ENCODE measurements at places on chromosomes 16 and 17.
A peak's percentile ranks its signal among the peaks of the same experiment; 100 is the strongest.

DNA sequence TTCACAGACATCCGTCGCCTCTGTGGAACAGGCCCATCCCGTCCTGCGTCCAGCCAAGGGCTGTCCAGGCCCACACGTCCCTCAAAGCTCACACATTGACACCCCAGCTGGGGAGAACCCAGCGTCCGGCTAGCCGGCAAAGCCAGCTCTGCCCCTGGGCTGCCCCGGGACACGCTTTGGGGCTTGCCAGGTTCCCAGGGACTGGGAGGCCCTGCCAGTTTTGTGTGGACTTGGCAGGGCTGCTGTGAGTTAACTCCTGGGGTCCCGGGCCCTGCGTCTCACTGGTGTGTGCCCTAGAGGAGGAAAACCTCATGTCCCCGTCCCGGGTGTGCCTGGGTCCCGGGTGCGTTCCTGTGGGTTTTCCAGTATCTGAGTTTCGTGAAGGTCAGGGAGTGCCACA lies 6.3 kb downstream of the SOX8 start:
- DNase-seq, result no peak

GRCh38 chr17:13643180-13643579 lies 41.5 kb upstream of the HS3ST3A1 start:
- DNase-seq, result no peak

- no peak for DNase-seq
These were observed 6.3 kb upstream of the USP31 start for GRCh38 chr16:23155445-23156049.

- DNase-seq, result peak; percentile 31
These were observed 729 bp downstream of the ADORA2B start for GRCh38 chr17:15945527-15946191.

DNA sequence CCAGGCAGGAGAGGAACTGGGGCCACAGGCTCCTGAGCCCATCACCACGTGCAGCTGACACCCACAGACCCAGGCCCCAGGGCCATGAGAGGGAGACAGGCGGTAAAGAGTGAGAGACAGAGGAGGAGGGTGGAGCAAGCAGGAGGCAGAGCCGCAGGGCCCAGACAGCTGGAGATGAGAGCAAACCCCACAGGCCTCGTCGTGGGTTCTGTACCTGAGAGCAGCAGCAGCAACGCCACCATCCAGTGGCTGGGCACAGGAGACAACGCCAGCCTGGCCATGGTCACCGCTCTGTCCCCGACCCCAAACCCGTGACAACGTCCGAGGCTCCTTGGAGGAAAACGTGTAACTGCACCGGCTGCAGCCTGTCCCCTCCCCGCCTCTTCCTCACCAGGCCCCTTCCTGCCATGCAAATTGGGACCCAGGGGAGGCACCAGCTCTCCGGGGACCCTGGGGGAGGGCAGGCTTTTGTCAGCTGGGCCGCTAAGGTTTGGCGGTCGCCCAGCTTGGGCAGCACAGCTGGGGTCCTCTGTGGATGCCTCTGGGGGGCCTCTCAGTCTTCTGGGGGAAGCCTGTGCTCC lies at the start of gene CD79B:
Gene CD79B, minus strand, starts transcription at position 351 of the 581 bp plus-strand sequence. Its CDS starts 70 bp downstream, at position 281.
- DNase-seq, result no peak

DNA sequence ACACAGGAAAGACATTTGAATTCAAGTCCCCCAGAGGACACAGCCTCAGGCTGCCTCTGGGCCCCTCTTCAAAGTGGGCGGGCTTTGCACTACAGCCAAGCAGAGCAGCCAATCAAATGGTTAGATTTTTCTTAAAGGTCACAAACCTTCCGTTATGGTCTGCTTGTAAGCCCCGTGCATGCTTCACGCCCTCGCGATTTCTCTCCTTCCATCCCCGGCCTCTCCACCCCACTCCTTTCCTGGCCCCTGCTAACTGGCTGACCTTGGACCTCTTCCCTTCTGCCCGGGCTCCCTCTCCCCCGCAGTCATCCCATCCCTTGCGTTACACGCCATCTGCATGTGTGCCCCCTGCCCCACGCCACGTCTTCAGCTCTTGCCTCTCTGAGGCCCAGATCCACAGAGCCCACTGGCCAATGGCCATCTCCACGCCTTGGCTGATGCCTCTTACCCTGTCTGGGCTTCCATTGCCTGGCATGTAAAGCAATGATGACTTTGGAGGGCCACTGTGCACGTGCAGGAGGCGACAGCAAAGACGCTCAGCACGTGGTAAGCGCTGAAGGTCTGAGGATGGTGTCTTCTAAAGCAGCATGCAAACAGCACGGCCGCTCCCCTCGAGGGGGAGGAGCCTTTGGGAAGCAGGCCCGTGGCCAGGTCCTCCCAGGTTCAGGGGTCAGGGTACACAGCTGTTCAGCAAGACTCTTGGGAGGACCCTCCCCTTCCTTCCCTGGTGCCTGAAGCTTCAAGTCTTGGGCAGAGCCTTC lies 86.8 kb downstream of the ZDHHC7 start:
- DNase-seq, result no peak

Measured in adipocyte (in vitro differentiated cells).